ENCODE measurements at places on chromosomes 7 and 10.

DNA sequence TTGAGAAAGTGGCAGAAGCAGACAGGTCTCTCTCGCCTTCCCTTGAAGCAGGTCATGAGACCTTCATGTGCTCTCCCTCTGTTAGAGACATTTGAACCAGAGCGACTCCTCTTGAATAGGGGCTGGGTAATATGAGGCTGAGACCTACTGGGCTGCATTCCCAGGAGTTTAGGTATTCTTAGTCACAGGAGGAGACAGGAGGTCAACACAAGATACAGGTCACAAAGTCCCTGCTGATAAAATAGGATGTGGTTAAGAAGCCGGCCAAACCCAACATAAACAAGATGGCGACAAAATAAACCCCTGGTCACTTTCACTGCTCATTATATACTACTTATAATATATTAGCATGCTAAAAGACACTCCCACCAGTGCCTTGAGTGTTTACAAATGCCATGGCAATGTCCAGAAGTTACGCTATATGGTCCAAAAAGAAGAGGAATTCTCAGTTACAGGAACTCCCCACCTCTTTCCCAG, 43.5 kb upstream of the MSRB2 start:
- DNase-seq, result no peak

GRCh38 chr10:126175641-126176262, 212.5 kb downstream of the ADAM12 start:
- DNase-seq, result no peak

- DNase-seq, result no peak
Observed at GRCh38 chr10:120098232-120098930, 205.9 kb downstream of the SEC23IP start.

DNA sequence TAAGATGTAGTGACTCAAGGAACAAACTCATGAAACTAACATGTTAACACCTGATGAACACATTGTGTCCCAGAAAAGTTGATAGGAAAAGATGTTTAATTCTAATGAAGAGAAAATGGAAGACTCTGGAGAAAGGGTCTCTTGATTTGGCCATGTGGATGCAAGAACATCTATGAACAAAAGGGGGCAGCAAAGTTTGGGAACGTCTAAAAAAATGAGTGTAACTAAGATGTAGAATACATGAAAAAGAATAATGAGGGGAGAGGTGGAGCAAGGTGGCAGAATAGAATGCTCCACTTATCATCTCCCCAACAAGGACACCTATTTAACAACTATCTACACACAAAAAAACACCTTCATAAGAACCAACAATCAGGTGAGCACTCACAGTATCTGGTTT, 805.1 kb downstream of the TNS3 start:
- no peak for DNase-seq

DNA sequence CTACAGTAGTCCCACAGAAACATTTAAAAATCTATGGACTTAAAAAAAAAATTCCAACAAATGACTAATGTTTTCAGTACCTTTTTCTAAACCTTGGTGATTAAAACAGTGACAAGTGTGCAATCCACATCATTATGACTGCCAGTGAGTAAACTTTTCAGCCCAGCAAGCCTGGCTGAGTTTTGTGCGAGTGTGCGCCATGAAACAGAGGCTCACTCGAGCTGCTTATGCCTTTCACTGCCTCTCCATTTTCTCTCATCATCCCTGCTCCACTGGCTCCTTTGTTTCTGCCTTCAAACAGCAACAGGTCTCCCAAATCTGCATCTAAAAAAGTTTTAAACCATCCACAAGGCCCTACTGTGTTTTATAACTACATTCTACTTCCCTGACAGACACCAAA, 105.8 kb downstream of the USP6NL start:
- no peak for DNase-seq

DNA sequence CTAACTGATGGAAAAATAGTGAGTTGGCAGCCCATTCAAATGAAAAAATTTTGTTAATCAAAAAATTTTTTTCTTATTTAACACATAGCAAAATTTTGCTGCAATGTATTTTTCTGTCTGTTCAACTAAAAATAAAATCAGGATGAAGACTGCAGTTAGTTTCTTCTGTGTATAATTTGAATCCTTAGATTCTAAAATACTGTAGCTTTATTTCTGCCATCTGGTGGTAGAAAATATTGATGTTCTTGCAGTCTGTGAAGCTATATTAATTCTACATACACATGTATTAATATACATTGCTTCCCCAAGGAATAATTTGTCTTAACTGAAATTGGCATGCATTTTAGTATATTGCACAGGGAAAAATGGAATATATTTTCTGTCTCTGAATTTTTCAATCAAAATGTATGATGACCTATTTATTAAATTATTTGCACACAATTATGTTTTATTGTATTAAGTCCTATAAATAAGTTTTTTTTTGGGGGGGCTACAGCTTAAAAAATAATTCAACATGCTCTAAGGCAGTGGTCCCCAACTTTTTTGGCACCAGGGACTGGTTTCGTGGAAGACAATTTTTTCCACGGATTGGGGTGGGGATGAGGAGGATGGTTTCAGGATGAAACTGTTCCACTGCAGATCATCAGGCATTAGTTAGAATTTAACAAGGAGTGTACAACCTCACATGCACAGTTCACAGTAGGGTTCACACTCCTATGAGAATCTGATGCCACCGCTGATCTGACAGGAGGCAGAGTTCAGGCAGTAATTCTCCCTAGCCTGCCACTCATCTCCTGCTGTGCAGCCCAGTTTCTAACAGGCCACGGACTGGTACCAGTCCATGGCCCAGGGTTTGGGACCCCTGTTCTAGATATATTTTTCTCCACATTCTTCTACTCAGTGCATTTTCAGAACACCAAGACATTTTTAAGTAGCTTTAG, 119.4 kb downstream of the GNAT3 start:
- no peak for DNase-seq

DNA sequence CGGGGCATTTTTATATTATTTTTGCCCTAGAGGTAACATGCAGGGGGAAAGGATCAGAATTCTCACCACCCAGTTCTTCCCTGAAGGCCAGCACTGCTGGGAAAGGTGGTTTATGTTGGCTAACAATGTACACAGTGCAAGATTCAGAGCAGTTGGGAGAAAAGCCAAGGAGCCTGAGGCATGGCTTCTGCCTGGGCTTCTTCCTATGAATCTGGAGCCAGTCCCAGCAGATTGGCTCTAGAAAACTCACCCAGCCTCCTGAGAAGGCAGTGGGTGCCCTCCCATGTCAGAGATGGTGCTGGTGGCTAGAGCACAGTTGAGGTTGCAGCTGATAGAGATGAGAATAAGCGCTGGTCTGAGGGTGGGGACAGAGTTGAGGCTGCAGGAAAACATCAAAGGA, 44.7 kb upstream of the GPR26 start:
- no peak for DNase-seq

- peak; percentile 52 for DNase-seq
Observed at GRCh38 chr7:82572195-82572880, 128.8 kb upstream of the CACNA2D1 start.

DNA sequence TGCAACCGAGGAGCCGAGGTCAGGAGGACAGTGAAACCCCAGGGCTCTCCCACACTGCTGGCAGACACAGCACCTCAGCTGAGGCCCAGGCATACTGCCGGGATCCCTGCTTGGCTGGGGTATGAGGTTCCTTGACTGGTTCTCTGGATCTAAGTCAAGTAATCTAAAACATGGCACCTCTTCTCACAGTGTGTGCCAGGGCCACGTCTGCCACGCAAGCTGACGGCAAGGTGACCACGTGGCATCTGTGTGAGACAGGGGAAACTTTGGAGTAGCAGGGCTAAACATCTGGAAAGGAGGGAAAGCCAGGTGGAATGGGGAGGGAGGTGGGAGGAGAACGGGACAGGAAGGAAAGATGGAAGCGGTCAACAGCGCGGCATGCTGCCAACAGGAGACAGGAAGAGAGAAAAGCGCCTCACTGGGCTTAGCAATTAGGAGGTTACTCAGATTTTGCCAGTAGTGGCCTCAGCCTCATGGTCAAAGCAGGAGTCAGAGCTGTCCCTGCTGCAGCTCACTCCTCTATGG, 103.7 kb downstream of the CXCL12 start:
- DNase-seq, result no peak

Data from right kidney (tissue), 9 donors.